NAMALWA (cell line): ENCODE measurements at places on chromosomes 5 and 9.

DNA sequence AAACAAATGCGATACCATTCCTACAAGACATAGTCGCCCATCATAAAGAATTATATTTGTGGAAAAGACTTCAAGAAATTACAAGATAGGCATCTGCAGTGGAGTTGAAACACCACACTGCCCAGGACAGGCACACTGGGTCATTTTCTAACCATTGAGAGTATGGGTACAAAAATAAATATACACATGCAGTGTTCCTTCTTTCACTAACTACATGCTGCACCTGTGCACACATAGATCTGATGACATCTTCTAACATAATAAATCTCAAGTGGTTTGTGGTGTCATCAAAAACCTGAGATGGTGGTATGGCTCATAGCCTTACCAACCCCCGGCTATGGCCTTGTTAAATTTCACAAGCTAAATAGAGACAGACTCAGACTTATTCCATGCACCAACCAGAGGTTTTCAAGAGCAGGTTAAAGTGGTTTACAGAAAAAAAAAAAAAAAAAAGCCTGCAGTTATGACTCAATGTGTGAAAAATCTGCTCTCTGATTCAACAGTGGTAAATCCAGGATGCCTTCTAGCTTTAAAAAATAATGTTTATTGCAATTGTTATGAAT, 12.4 kb upstream of the NFIB start:
- peak; percentile 45 for DNase-seq

GRCh38 chr5:143606043-143606752, 202.7 kb upstream of the NR3C1 start:
- no peak for DNase-seq

- no peak for DNase-seq
Measured at GRCh38 chr5:38426490-38426889, 130.0 kb downstream of the LIFR start.

DNA sequence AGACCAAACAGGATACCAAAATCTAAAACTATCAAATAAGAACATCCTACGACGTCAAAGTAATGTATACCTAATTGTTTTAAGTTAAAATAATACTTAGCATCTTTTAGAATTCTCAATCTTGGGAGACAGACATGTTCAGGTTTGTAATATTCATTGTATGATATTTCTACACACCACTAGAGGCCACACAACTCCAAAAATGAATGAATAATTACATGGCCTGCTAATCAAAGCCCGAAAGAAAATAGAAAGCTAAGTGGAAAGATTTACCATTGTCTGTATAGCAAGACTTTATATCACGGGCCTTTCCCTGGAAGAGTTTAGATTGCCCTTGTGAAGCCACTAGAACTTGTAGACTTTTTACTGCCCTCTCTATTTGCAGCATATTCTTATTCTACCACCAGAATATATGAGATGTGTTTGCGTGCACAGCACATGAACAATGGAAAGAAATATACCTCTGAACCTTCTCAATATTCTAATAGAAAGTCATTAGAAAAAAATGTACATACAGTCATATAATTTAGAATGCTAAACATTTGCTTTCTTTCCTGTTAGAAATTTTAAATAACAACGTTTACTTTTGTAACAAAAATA, 380.1 kb upstream of the NUDT12 start:
- DNase-seq = peak; percentile 20

GRCh38 chr5:116872986-116873385, 298.4 kb upstream of the SEMA6A start:
- DNase-seq = no peak

- DNase-seq = no peak
Measured at GRCh38 chr5:147046281-147046680, 167.7 kb upstream of the PPP2R2B start.

GRCh38 chr5:175872287-175873087, 1.1 kb downstream of the CPLX2 start:
- no peak for DNase-seq

DNA sequence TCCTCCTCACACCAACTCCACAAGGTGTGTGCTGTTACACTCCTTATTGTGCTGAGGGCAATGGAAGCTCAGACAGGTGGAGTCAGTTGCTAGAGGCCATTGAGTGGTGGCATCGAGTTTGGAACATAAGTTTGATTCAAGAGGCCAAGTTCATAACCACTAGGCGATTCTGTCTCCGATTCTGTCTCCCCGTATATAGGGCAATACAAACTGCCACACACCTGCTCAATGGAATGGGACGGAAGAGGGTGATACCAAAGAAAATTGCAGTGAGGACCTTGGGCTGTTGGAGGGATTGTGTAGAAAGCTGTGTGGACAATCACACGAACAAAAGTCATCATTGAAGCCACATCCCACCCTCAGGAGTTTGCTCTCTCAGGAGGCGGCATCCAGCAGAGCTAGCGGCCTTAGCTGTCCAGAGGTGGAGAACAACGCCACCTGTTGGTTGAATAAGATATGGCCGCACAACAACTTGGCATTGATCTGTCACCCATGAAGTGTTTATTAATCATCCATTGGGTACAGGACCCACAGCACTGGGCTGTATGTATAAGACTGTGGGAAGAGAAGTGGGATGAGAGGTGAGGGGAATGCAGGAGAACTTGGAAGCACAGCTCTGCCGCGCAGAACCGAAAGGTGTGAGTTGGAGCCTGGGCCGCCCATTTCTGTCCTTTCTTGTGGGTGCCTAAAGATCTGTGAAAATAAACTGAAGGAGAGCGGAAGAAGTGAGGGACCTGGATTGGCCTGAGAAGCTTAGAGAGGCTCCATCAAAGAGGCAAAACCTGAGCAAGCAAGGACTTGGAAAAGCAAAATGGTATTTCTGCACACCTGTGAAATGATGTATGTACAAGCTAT, 16.1 kb upstream of the NEUROG1 start:
- DNase-seq = peak; percentile 79

- DNase-seq = peak; percentile 69
Measured at GRCh38 chr9:133619791-133620190, 10.6 kb upstream of the FAM163B start.

DNA sequence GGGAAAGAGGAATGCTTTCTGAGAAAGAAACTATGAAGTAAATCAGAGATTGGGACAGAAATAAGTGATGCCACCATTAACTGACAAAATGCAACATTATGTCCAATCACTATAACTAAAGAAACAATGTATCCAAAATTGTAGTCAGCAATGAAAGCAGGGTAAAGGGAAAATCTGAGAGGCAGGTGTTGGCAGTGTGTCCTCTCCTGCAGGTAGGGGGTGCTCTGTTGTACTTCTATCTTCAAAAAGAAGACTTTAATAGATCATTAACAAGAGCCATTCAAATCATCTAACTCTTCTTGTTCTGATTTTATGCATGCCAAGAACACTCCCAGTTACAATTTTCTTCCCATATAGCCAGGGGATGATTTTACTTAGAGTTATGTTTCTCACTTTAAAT, 1275.7 kb downstream of the PTPRD start:
- DNase-seq = peak; percentile 12

DNA sequence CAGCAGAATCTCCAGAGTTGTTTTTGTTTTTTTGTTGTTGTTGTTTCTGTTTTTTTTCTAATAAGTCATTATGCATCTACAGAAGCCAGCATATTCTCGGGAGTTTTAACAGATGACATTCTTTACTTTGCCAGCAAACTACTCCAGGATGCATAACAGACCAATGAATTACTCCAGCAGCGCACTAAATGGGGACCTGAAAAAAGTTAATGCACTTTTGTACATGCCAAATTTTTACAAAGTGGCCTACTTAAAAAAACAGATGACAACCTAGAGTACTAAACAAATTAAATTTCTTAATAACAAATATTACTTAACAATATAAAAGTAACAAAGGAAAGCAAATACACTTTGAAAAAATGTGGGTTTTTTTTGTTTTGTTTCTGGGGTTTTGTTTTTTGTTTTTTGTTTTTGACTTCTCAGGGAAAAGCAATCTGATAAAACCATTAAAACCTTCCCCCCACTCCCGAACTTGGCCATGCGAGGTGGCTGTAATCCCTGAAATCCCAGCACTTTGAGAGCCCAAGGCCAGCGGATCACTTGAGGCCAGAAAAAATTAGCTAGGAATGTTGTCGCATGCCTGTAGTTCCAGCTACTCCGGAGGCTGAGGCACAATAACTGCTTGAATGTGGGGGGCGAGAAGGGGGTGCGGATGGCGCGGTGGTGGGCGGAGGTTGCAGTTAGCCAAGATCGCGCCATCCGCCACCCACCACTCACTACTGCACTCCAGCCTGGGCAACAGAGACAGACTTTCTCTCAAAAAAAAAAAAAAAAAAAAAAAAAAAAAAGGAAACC, 352.4 kb downstream of the CETN3 start:
- no peak for DNase-seq

GRCh38 chr5:69516769-69517168, 24.2 kb downstream of the OCLN start:
- no peak for DNase-seq

- DNase-seq = no peak
Measured at GRCh38 chr9:68533678-68534077, 7.0 kb downstream of the TMEM252 start.

DNA sequence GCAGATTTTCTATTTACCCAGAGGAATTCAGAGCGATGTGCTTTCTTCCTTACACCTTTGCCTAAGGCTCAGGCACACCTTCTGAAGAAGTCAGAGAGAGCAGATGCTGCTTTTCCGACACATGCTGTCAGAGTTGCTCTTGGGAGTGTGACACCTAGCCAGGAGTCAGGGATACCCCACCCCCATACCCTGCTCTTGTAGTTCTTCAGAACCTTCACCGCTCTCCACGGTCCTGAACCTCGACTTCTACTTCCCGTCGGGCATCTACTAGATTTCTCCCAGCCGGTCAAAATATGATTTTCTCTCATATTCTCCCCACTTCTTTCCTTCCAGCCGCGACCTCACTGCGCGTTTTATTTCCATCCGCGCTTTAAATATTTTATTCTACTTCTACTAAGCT, 1.7 kb downstream of the GRIN3A start:
- DNase-seq = no peak

DNA sequence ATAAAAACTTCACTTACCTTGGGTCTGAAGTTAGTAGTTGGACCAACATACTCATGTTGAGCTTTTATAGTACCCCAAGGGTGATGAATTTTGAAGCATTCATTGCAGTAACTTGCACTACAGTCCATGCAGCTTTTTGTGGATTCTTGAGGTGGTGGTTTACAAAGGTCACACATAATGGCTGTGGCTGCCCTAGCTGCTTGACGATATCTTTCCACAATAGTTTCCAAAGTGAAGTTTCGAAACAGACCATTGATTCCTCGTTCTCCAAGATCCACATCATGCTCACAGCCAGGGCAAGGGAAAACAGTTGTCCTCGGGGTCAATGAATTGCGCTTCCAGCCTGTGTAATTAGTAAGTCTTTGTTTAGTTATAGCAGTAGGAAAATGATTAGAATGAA, 22.7 kb downstream of the TRIM36 start:
- DNase-seq = no peak

DNA sequence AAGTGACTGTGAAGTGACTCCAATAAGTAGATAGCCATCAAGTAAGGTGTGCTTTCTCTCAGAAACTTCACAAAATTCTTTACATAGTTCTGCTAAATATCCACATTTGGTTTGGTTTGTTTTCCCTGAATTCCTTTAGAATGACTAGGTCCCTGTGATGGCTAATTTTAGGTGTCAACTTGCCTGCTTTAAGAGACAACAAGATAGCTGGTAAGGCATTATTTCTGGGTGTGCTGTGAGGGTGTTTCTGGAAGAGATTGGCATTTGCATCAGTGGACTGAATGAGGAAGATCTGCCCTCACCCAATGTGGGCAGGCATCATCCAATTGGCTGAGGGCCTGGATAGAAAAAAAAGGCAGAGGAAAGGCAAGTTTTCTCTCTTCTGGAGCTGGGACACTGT, 8.3 kb upstream of the PTBP3 start:
- DNase-seq = no peak

DNA sequence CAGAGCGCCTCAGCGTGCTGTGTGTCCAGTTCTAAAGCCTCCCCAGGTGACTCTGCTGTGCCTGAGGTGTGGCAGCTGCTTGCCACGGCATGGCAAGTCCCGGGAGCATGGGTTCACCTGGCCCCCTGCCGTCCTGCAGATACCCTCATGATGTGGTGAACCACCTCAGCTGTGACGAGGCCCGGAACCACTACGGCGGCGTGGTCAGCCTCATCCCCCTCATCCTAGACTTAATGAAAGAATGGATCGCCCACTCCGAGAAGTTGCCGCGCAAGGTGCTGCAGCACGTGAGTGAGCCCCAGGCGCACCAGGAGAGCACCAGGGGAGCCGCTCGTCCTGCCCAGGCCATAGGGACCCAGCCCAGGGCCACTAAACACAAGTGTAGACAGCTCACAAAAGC, 9.5 kb downstream of the SPACA9 start:
- DNase-seq = no peak

GRCh38 chr9:76985581-76985980, 33.9 kb upstream of the FOXB2 start:
- no peak for DNase-seq

DNA sequence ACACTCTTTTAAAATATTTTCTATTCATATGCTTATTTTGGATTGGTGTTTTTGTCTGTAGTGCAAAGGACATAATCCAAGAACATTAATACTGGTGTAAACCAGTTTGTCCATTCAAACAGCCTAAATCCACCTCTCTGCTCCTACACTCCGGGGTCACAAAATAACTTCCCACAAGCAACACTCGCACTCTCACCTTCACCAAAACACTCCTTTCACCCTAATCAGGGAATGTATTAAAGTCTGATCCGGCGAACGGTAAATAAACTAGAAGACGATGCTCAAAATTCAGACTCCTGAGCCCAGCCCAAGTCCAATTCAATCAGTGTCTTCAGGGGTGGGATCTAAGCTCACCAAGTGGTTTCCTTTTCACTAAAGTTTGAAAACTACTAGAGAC, 649 bp downstream of the AP3B1 start:
- peak; percentile 53 for DNase-seq

- DNase-seq = no peak
Measured at GRCh38 chr9:12860998-12861397, 86.2 kb downstream of the LURAP1L start.

- no peak for DNase-seq
Measured at GRCh38 chr5:110159202-110159601, 469.5 kb downstream of the MAN2A1 start.

GRCh38 chr5:131328536-131329285, 64.9 kb downstream of the CDC42SE2 start:
- DNase-seq = no peak

GRCh38 chr5:143865426-143866025, 53.6 kb downstream of the HMHB1 start:
- DNase-seq = no peak
